ENCODE measurements at places on chromosomes 5 and 9. TPM values are rescaled to one million over a fixed set of nuclear protein-coding genes. Genes with fewer than 3 reads are reported as not detected.

GRCh38 chr5:59597690-59598546, 295.6 kb downstream of the PDE4D start:
- no peak for DNase-seq

DNA sequence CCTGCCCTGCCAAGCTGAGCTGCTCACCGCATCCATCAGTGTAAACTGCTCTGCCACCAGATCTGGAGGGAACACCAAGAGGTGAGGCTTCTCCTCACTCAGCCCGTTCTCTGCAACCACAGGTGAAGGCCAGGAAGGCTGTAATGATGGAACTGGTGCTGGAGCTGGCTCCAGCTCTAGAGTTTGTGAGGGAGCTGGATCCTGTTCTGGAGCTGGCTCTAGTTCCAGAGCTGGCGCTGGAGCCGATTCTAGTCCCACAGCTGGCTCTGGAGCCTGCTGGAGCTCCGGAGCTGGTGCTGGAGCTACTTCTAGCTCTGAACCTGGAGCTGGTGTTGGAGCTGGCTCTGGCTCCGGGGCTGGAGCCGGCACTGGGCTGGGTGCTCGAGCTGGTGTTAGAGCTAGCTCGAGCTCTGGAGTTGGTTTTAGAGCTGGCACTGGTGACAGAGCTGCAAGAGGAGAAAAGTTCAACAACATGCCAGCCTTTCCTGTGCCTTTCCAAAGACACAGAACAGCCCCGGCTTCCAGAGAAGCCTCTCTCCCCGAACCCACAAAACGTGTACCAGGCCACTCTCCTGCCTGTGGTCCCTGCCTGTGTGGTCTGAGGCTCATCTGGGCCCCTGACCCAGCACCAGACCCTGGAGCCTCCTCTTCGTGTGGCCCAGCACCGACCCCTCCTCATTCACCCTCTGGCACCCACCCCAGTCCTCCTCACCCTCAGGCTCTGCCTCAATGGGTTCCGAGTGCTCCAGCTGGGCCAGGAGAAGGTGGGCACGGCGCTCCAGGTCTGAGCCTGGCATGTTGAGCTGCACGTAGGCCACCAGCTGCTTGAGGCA, 12.9 kb downstream of the RALGDS start:
- no peak for DNase-seq

DNA sequence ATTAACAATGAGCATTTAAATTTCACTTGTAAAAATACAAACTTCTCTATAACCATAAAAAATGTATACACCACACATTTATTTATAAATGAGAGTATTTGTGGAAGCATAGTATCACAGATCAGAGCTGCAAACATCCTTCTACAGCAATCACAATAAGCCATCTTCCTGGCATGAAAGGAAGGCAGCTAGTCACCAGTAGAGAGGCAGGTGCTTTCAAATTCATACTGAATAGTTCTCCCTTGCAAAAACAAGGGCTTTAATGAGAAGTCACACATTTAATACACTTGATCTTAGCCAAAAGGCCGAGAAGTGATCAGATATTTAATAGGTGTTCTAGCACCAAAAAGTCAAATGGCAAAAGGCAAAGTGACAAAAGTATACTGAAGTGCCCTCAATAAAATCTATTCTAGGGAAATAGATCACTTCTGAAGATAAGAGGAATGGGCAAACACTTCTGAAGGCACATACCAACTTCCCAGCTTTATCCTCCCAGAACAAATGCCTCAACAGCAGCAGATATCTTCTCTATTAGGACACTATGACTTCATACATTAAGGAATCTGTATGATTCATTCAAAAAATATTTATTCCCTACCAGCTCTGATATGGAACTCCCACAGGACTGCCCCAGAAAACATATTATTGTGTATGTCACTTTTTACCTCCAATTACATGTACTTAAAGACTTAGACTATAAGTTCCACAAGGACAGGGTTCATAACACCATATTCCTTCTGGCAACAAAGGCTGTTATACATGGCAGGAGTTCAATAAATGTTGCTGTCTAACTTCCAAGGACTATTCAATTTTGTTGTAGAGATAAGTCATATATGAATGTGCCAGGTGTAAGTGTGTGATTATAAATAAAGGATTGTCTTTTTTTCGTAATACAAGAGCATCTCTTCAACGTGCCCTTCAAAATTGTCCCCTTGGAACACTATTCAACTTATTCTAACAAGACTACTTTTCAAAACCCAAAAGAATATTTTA, 31.7 kb downstream of the MAPKAP1 start:
- DNase-seq, result no peak

GRCh38 chr9:96553070-96553469, 66.6 kb downstream of the CDC14B start:
- DNase-seq, result no peak

- DNase-seq, result no peak
Observed at GRCh38 chr9:137786511-137786920, 91.1 kb upstream of the CACNA1B start.

- DNase-seq, result no peak
Observed at GRCh38 chr5:155729684-155730059, 597.3 kb upstream of the SGCD start.

- DNase-seq, result no peak
Observed at GRCh38 chr9:27124151-27124550, 15.1 kb downstream of the TEK start.

- DNase-seq, result no peak
Observed at GRCh38 chr5:103804711-103805110, 242.1 kb upstream of the NUDT12 start.

DNA sequence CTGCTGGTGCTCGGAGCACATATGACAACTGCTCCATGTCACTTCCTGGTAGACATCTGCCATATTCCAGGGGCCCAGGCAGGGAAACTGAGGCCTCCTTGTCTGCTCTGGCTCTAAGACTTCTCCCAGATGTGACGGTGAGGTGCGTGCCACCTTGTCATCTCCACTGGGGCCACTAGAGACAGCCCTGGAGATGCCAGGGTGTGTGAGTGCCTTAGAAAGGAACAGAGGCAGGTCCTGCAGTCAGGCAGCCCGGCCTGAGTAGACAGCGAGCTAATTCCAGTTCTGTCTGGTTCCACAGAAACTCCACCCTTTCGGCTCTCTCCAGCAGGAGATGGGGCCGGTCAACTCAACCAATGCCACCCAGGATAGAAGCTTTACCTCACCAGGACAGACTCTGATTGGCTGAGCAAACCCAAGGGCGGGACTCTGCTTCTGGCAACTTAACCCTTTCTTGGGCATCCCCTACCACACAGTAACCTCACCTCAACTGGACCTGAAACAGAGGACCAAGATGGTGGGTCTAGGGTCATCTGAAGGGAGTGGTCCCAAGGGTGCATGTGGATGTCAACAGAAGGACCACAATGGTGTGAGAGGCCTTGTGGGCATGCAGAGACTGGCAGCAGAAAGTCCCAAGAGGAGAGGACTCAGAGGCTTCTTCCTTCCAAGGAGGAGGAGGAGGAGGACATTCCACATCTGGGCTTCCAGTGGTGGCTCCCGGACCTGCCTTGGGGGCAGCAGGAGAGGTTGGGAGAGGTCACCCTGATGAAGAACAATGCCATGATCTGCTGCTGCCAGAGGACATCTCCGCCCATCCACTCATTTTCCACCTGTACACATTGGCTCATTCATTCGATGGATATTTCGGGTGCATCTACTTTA, 77.7 kb downstream of the RGS3 start:
- no peak for DNase-seq

- DNase-seq, result no peak
Observed at GRCh38 chr9:104177003-104177611, 83.0 kb downstream of the SMC2 start.

- DNase-seq, result no peak
Observed at GRCh38 chr9:116907989-116908388, 220.9 kb downstream of the TRIM32 start.

CDC20B gene
- not detected for total RNA-seq

ADRB2 gene
- total RNA-seq, result 0.52 TPM

HOMER1 gene
- 3.8 TPM for total RNA-seq

FBN2 gene
- total RNA-seq, result not detected

PCDHA9 gene
- total RNA-seq, result not detected

FREM1 gene
- not detected for total RNA-seq

DRD1 gene
- total RNA-seq, result not detected

All from activated CD4-positive, alpha-beta memory T cell treated with anti-CD3 and anti-CD28 coated beads for 36 hours (primary cell).